ENCODE measurements at places on chromosomes 16 and 17.

DNA sequence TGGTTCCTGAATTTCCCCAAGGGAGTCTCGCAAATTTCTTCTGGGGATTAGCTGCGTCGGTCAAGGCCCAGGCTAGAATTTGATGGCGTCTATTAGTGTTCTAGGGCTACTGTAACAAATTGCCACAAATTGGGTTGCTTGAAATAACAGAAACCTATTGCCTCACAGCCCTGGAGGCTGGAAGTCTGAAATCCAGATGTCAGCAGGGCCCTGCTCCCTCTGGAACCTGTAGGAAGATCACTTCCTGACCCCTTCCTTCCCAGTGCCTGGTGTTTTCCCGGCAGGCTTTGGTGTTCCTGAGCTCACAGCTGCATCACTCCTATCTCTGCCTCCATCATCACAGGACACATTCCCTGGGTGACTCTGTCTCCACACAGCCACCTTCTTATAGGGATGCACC lies 24.4 kb downstream of the DHRS7C start:
- DNase-seq = no peak

DNA sequence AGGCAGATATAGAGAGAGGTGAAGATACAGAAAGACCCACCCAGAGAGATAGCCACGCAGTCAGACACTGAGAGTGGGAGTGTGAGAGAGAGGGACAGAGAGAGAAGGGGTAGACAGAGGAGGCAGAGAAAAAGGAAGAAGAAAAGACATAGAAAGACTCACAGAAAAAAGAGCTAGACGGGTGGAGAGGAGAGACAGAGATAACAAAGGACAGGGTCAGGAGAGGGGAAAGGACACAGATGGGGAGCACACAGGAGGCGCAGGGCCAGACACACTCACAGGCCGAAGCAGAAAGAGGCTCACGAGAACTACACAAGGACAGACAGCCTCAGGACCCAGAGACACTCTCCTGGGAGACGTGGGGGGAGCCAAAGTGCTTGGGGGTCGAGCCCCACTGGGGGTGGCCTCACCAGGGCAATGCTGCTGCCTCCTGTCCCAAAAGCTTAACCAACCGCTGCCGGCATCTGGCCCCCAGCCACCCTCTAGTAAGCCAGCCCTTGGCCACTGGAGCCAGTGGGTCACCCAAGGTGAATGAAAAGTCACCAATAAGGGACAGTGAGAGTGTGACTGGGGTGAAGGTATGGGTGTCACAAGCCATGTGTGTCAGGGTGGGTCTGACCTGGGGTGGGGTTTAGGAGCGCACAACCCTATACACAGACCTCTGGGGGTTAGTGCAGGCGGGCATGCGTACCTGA lies 3.8 kb downstream of the ZNF385C start:
- no peak for DNase-seq

DNA sequence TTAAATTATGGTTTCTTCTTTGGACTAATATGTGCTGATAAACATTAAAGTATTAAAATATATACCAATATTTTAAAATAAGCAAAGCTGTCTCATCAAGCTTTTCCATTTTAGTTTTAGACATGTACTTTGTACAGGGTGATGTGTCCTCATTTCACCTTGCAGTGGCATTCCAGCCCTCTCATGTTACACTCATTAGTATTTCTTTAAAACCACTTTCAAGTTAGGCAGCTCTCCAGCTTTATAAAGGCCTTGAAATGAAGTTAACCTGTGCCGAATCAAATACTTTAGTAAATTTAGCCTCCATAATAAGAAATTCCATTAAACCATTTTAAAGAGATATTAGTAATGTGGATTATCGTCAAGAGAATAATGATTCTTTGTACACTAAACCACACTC lies 107.6 kb upstream of the HLF start:
- DNase-seq = no peak

DNA sequence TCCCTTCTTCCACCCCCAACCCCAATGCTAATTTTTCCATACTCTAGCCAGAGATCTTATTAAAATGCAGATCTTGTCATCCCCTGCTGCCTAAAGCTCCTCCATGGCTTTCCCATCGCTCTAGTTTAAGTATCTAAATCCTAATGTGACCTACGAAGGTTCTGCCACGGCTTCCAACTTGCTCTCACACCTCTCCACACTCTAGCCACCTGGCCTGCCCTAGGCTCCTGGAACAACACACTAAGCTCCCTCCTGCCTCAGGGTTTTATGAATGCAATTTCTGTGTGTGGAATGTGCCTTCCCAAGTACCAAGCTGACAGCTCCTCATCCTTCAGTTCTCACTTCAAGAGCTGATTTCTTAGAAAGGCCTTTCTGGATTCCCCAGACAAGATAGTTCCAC lies 16.6 kb downstream of the NXPH3 start:
- DNase-seq = no peak

GRCh38 chr17:49634485-49634860 lies 43.4 kb downstream of the SPOP start:
- no peak for DNase-seq

GRCh38 chr17:81831563-81831956 lies 1.5 kb downstream of the MCRIP1 start:
- no peak for DNase-seq

GRCh38 chr17:27993161-27993695 lies 49.2 kb upstream of the NLK start:
- no peak for DNase-seq

GRCh38 chr16:72797621-72798020 lies 250.3 kb downstream of the ZFHX3 start:
- DNase-seq = no peak

DNA sequence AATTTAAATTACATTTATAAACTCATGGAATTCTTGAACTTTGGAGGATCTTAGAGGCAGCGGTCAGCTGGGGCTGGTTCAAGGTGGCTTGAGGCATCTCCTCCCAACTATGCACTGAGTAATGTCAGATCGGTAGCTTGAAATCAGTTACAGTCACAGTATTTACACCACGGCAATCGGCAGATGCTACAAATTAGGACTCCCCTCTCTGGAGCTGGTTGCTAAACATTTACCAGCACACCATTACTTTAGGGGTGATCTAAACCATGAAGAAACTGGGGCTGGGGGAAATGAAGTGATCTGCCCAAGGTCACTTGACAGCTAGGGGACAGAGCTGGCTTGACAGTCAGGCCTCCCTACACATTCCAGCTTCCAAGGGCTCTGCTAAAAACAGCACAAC lies 137.6 kb downstream of the IRX3 start:
- no peak for DNase-seq

DNA sequence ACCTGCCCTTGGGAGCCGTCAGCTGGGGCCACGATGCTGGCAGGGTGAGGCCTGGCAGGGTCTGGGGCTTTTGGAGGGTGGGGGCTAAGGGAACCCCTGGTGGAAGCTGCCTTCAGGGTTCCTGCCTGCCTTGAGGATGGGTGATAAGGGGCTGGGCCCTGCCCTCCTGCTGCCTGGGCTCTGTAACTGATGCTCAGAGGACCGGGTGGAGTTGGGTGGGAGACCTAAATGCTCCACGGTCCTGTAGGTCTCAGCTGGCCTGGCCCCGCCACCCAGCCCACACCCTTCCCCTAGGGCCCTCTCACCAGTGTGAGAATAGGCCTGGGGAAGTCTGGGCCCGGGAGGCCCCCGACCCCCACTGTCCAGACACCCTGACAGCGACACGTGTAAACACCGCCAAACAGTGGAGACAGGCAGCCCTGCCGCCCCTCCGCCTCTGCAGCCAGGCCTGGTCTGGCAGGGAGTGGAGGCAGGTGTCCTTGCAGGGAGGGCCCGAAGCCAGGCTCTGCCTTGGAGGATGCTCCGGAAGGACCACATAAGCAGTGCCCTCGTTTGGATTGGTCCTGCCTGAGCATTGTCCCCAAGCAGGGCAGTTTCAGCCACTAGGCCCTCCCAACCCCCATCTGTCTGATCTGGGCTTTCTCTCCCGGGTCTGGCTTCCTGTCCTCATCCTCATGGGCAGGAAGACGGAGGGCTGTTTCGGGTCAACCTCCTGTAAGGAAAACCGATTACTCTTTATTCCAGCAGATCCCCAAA lies 6.5 kb upstream of the BAHCC1 start:
- no peak for DNase-seq

DNA sequence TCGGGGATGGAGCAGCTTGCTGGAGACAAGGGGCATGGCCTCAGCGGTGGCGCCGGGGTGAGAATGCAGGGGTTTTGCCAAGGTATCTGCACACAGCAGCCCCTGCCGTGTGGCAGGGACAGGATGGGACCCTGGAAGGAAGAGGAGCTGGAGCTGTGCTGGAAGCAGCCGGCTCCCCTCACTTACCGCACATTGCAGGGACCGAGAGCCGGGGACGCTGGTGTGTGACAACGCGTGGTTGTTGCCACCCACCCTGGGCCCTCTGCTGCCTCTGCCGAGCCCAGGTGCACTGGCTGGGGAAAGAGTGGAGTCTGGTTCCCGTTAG lies 3.0 kb downstream of the NUBP2 start:
- DNase-seq = no peak

- DNase-seq = no peak
These were observed 22.9 kb downstream of the ANKRD40 start for GRCh38 chr17:50684612-50685333.

DNA sequence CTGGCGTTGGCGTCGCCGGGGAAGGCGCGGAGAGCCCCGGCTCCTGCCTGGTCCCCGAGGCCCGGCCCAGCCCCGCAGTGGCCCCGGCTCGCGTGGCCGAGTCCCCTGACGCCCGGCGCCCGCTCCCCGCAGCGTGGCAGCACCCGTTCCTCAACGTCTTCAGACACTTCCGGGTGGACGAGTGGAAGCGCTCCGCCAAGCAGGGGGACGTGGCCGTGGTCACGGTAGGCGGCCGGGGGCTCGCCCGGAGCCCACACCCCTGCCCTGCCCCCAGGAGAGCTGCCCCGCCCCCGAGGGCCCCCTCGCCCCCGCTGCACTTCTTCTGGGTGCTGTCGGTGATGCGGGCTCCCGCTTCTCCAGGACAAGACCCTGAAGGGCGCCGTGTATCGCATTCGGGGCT lies 466 bp downstream of the WDR90 start:
- DNase-seq = no peak

DNA sequence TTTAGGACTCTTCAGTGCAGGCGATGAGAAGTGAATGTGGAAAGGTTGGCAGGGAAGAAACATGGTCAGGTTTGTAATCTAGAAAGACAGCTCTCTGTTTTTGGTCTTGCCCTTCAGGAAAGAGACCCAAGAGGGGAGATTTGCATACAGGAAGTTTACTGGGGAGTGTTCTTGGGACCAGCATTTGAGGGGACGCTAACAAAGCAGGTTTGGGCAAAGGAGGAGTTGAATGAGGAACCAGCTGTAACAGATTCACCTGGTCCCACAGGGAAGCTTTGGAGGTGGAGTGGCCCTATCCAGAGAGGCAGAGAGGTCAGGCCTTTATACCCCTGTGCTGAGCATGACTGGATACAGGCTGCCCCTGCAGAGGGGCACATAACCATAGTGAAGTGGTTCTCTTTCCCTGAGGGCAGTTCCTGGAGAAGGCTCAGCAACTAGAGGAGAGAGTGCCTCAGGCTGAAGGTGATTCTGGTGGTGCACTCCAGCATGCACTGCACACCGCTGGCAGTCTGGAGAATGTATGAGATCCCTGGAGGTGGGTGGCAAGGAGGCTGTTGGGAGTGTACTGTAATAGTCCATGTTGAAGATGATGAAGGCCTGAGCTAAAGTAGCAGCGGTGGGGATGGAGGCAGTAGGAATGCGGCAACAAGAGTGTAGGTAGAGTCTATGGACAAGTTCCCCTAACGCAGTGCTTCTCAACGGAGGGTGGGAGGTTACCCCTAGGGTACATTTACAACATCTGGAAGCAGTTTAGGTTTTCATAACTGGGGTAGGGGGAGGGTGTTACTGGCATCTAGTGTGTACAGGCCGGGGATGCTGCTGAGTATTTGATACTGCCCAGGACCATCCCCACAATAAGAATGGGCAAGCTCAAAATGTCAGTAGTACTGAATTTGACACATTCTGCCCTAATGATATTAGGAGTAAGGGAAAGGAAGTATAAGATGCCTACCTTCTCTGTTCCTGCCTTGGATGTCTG lies 37.2 kb downstream of the MAP2K6 start:
- DNase-seq = no peak

GRCh38 chr17:418421-418751 lies 65.8 kb upstream of the RPH3AL start:
- DNase-seq = no peak

- no peak for DNase-seq
These were observed 7.3 kb upstream of the GAS7 start for GRCh38 chr17:10205549-10206185.

DNA sequence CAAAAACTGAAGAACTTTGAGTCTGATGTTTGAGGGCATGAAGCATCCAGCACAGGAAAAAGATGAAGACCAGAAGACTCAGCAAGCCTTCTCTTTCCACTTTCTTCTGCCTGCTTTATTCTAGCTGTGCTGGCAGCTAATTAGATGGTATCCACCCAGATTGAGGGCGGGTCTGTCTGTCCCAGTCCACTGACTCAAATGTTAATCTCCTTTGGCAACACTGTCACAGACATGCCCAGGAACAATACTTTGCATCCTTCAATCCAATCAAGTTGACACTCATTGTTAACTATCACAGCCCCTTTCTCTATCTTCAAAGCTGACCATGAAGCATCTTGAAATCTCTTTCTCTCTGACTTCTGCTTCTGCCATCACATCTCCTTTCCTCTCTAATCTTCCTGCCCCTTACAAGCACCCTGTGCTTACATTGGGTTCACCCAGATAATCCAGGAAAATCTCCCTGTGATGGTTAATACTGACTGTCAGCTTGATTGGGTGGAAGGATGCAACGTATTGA lies 115.9 kb upstream of the CDH13 start:
- DNase-seq = no peak

DNA sequence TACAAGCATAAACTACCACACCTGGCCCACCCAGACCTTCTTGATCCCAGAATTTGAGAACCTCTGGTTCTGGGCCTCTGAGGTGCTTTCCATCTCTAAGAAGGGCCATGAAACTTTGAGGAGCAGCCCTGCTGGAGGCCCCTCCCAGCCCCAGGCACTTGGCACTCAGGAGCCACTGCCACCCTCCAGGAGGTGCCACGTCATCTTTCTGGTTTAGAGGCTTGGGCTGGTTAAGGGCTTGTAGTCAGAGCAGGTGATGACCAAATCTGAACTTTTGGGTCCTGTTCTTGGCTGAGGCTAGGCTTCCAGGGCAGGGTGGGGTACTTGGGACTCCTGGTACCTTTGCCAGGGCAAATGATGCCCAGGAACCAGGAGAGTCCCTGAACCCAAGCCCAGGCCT lies 13.8 kb upstream of the DLX4 start:
- DNase-seq = no peak

DNA sequence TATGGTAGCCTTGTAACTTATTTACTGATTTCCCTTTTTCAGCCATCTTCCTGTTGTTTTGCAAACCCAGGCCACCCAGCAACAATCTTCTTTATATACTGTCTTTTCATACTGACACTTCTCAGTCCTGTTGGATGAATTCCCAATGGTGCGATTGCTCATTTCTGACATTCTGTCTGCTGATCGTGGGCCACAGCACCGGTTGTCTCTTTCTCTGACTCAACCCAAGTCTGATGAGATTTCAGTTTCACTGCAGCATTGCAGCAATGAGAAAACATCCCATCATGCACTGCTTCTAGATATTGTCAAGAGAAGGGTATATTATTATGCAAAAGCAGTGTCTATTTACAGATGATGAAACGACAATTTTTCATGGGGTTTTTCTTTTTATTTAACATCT lies 349.2 kb upstream of the HSBP1 start:
- DNase-seq = no peak

- DNase-seq = no peak
These were observed 56.6 kb downstream of the MYOCD start for GRCh38 chr17:12722282-12722681.

- DNase-seq = no peak
These were observed at the start of gene HLF for GRCh38 chr17:55264645-55265298. TSS of gene HLF (plus strand) at chr17:55264960. CDS start at chr17:55265485, 525 bp downstream.

GRCh38 chr16:51225878-51226277 lies 74.8 kb upstream of the SALL1 start:
- no peak for DNase-seq

Data from glomerular endothelial cell (primary cell).